ENCODE measurements at places on chromosomes 1 and 21. TPM values are rescaled to one million over a fixed set of nuclear protein-coding genes. Genes with fewer than 3 reads are reported as not detected.
A peak's percentile ranks its signal among the peaks of the same experiment; 100 is the strongest.

GRCh38 chr1:184972315-184973055, 1.8 kb downstream of the NIBAN1 start:
- DNase-seq: no peak
- H3K36me3 ChIP-seq: no peaks in the 10 kb centered on the region
- H3K27me3 ChIP-seq: no peaks in the 10 kb centered on the region

DNA sequence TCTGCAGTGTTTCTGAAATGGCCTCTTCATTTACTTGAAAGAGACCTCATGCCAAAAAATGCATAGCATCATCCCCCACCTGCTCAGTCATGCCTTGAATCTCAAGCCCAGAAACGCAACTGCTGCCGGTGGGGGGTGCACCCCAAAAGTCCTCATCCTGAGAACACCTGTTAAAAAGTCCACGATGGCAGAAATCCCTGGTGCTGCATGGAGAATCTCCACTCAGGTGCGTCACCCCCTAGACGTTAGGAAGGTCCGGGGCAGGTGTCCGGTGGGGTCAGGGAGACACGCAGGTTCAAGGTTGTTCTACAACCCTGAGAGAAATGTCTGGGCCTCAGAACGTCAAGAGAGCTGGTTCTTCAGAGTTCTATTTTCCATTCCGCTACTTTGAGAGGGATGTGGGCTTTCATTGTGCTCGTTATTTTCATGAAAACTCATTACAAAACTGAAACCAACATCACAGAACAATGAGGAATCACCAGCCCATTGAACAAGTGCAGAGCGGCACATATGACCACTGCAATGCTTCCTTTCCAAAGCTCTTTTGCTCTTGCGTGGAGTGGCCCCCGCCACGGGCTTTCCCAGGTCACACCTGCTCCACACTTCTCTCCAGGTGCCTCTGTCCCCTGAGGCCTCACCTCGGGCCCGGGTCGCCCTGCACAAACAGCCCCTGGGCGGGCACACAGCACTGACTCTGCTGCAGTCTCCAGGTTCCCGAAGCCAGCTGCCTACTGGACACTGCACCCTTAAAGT, 201.9 kb downstream of the TOMM20 start:
- H3K27me3 ChIP-seq: no peaks in the 10 kb centered on the region
- H3K4me1 ChIP-seq: peaks cover 28% of the 10 kb centered on the region
- peak overlapping the region; percentile 55 for H3K27ac ChIP-seq
- H3K36me3 ChIP-seq: no peaks in the 10 kb centered on the region
- DNase-seq: no peak

DNA sequence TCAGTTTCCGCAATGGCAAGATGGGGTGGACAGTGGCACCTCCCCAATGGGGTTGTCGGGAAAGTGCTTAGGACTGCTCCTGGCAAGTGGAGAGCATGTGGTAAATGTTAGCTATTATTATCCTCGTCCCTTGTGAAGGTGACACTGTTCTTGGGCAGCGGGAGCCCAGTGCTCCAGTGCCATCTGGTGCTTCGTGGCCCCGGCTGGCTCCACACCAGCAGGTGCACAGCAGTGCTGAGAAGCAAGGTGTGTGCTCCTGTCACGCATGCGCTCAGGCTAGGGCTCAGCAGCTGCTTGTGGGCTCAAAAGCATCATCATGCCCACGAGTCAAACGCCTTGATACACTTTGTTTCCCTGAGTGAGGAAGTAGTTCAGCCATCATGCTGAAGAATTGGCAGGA, 24.9 kb upstream of the KCNC4 start:
- no peak overlapping the region for H3K4me3 ChIP-seq
- H3K27ac ChIP-seq: no peak overlapping the region
- no peak for DNase-seq
- no peaks in the 10 kb centered on the region for H3K27me3 ChIP-seq
- H3K36me3 ChIP-seq: no peaks in the 10 kb centered on the region

- no peaks in the 10 kb centered on the region for H3K36me3 ChIP-seq
- DNase-seq: peak; percentile 77
- H3K4me3 ChIP-seq: no peak overlapping the region
- no peaks in the 10 kb centered on the region for H3K27me3 ChIP-seq
- H3K4me1 ChIP-seq: no peaks in the 10 kb centered on the region
Measured at GRCh38 chr1:201191653-201192260, 1.1 kb downstream of the IGFN1 start.

TFF1 gene
- total RNA-seq: not detected

- H3K27ac ChIP-seq: no peak overlapping the region
- H3K4me3 ChIP-seq: no peak overlapping the region
- H3K27me3 ChIP-seq: no peaks in the 10 kb centered on the region
- H3K36me3 ChIP-seq: no peaks in the 10 kb centered on the region
- no peak for DNase-seq
Measured at GRCh38 chr1:153397051-153397923, 6.4 kb upstream of the S100A8 start.

DNA sequence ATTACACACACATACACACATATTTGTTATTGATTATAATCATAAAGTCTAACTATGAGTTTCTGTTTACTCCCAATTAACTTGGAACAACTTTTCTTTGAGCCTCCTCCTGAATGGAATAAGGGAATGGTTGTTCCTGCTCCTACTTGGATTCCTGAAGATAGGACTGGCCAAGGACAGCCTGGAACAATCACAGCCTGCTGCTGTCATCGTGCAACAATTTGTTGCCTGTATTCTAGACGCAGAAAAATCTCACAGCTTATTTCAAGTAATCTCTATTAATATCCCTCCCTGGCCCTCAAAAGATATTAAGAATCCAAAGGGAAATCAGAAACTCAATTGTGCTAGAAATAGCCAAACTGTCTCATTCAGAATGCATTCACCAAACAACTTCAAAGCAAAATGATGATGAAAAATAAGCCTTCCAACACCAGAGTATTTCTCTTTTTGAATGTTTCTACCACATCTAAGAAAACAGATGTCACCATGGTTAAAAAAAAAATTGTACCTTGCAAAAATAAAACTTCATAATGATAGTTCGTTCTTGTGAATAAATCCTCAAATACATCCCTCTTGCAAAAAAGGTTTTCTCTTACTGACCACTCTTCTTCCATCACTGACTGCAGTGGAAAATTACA, 30.9 kb downstream of the RCAN1 start:
- DNase-seq: no peak
- no peak overlapping the region for H3K4me3 ChIP-seq
- H3K36me3 ChIP-seq: no peaks in the 10 kb centered on the region
- H3K27ac ChIP-seq: no peak overlapping the region
- H3K4me1 ChIP-seq: peaks cover 23% of the 10 kb centered on the region

DNA sequence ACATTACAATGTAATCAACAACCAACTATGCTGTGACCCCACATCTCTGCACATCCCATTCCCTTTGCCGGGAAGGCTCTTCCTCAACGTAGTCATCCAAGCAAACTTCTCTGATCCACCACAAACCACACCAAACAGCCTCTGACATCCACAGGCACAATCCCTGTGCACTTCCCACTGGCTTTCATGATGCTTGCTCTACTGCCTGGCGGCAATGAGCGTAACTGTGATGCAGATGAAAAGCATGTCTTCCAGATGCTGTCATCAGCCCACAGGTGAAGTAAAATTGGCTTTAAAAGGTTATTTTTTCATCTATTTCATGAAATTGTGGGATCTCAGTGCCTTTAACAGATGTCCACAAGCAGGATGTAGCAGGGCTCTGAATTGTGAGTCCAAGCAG, 635.2 kb downstream of the SMYD3 start:
- H3K4me1 ChIP-seq: peaks cover 18% of the 10 kb centered on the region
- no peak for DNase-seq
- H3K27ac ChIP-seq: no peak overlapping the region

- no peak overlapping the region for H3K4me3 ChIP-seq
- no peak for DNase-seq
- no peaks in the 10 kb centered on the region for H3K27me3 ChIP-seq
- H3K36me3 ChIP-seq: no peaks in the 10 kb centered on the region
Measured at GRCh38 chr1:48785869-48786268, 9.2 kb upstream of the BEND5 start.
